GM19239 (cell line): ENCODE measurements at places on chromosomes 16 and 17.
A peak's percentile ranks its signal among the peaks of the same experiment; 100 is the strongest.

DNA sequence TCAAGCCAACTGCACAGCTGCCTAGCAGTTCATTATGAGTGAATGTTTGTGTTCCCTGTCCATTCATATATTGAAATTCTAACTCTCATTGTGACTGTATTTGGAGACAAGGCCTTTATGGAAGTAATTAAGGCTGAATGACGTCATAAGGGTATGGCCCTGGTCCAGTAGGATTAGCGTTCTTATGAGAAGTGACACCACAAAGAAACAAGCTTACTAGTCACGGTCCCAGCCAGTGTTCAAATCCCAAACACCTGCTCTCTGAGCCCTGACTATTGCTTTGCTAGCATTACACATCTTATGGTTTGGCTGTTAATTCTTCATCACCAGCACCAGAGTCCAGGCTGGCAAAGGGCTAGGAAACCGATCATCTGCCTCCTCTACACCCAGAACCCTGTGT lies 2.2 kb downstream of the ZNF668 start:
- DNase-seq, result no peak

- DNase-seq, result peak; percentile 49
These were observed 68.6 kb downstream of the HAPSTR1 start for GRCh38 chr16:9159839-9160550.

DNA sequence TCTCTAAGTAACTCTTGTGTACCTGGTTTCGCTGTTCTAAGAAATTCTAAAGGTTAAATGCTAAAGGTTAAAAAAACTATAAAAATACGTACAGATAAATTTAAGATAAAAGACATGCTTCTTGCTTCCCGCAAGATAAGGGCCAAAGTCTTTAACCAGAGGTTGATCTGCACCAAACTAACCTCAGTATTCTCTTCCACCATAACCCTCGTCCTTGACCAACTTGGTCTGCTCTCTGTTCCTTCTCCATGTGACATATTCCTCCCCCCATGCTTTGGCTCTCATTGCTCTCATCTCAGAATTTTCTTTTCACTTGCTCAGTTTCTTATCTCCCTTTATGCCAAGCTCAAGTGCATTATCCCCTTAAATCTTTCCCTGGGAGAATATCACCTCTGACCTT lies 330.5 kb upstream of the ZFHX3 start:
- no peak for DNase-seq

DNA sequence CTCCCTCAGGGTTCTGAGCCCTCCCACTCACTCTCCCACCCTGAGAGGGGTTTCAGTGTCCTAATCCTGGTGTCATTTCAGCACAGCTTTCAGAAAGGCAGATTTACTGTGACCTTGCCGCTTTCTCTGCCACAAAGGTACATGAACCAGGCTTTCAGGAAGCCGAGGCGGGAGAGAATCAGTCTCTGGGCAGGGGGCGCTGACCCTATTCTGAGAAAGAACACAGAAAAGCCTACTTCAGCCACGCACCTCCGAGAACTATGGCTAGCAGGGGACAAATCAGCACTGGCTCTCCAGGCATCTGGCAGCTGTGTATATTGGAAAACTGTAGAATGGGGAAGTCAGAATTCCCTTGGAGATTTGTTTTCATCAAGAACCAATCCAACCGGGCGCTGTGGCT lies 57.7 kb upstream of the BCAR1 start:
- DNase-seq, result no peak

- DNase-seq, result no peak
These were observed 1.6 kb upstream of the TBX21 start for GRCh38 chr17:47731396-47731795.

GRCh38 chr17:75832652-75833400 lies 11.4 kb downstream of the UNC13D start:
- DNase-seq, result no peak

DNA sequence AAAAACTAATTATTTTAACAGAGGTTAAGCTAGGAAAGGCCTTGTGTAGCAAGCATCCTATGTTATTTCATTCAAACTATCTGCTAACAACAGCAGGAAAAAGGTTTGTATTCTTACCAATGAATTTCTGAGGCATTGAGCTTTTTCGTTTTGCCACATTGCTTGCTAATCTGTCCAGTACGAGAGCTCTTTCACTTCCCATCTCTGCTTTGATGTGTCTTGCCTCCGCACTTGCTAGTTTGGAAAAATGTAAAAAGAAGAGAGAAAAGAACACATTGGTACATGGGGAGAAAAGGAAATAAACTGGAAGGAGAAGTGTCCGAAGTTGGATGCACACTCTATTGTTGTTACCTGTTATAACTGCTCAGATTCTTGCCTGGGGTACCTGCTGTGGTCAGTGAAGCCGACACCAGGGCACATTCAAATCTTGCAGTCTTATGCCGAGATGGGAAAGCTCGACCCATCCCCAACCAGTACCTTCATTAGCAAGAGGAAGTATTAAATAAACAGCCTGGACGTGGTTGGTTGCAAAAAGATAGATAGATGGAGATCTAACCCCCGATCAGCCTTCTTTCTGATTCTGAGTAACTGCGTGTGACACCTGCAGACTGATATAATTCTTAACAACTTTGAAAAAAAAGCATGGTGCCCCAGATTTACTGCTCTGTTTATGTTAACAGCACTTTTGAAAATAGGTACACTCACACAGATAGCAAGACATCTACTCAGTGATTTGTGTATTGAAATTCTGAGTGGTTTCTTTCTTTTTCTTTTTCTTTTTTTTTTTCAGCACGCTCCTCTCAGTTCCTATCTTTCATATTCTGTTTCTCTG lies 40.0 kb downstream of the GRB7 start:
- DNase-seq, result no peak

- DNase-seq, result no peak
These were observed 1.9 kb downstream of the SLC13A2 start for GRCh38 chr17:28475151-28475900.

DNA sequence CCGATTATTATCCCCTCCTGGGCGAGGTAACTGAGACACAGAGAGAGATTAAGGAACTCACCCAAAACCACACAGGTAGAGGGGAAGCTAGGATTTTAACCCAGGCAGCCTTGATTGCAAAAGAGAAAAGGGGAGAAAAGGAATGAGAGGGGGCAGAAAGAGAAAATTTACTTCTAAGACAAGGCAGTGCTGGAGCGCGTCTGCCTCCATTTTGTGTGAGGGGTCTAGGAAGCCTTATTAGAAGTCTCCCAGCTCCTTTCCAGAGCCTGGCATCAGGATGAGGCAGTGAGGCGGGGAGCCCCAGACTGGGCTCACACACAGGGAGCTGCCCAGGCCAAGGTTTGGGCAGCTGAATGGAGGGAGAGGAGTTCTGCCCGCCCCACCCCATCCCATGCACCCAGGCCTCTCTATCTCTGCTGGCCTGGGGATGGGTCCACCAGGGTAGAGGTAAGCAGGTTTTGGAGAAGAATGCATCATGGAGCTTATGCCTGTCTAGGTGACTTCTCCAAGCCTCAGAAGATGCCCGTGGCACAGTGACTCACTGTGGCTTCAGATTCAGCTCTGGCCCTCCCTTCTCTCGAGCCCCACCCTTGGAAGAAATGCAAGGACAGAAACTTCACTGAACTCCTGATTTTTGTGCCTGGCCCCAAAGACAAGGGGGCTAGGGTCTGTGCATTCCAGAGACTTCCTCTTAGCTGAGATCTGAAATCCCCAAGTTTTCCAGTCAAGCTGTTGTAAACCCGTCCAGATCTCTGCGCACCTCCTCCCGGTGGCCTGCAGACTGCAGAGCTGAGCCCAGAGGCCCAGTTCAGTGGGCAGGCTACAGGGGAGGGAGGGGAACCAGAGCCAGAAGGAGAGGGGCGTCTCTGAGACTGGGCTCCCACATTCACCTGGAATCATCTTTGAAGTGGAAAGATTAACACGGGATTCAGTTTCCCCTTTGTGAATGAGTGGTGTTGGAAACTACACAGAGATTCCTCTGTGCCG lies 95.1 kb upstream of the CDH5 start:
- DNase-seq, result no peak

DNA sequence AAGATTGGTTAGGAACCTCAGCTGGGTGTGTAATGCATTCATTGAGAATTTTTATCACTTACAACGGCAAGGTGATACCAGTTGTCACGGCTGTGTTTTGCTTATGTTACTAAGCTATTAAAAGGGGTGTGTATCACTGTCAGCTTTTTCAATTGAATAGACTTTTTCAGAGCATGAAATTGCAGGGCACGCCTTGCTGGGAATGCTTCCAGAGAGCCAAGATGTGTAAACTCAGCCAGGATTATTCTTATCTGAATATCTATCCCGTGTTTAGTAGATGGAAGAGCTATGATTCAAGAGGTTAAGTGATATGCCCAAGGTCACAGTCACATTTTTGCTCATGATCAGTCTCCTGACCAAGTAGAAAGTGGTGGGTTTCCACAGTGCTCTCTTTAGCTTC lies 6.6 kb upstream of the TEKT3 start:
- no peak for DNase-seq

DNA sequence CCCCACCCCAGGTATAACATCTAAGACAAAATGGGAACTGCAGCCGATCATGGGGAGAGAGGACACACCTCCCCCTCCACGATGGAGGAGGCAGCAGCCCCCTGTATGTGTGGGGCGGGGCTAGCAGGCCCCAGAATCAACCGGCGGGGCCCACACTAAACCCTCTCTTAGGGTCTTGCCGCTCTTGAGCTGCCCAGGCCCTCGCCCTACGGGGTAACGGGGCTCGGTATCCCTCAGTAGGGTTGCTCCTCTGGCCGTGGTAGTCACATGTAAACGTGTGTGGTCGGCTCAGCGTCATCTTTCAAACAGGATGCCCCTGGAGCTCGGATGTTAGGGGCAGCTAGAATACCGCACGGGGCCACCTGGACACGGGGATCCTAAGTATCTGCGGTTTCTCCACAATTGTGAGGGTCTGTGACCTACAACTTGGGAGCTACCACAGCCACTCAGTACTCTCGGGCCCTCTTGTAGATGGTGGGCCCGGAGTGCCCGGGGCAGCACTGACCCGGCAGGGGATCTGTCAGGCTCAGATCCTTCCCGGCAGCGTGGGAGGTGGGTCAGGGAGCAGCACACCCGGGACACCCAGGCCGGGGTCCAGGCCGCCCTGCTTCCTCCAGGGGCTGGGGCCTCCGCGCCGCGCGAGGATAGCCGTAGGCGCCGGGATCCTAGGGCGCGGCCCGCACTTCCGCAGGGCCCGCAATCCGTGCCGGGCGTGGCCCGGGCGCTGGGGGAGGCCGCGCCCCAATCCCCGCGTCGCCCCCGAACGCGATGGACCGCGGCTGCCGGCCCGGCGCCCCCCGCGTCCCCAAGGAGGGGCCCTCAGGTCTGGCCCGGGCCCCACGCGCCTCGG lies 781 bp downstream of the ARHGDIA start:
- peak; percentile 37 for DNase-seq

DNA sequence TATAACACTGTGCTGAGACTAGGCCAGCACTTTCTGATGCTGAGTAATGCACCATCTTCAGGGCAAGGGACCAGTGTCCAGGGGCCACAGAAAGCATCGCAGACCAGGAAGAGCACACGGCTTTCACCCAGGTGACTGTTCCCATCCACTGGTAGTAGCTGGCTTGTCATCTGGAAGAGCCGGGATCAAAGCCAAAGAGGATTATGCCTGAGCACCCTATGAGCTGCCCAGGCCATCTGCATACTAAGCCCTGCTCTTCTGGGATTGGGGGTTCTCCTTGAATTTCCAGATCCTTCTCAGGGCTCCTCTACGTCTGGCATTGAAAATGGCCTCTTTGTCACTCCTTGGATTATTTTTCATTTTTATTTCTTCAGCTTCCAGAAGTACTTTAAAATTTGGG lies 140.7 kb downstream of the IRX3 start:
- DNase-seq, result no peak

DNA sequence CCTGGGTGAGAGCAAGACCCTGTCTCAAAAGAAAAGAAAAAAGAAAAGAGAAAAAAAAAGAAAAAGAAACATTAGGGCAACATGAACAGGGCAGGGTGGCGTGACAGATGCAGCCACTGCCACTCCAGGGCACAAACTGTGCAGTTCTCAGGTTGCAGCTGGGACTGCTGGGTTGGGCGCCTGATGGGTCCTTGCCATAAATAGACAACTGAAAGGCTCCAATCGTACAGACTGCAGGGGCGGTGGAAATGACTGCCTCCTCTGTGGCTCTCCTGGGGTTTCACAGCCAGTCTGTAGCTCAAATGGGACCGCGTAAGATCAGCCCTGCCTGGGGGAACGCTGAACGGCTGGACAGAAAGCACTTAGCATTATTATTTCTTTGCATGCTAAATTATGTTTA lies 130.7 kb downstream of the CPPED1 start:
- no peak for DNase-seq

GRCh38 chr16:84460406-84461028 lies 43.9 kb downstream of the MEAK7 start:
- DNase-seq, result no peak

DNA sequence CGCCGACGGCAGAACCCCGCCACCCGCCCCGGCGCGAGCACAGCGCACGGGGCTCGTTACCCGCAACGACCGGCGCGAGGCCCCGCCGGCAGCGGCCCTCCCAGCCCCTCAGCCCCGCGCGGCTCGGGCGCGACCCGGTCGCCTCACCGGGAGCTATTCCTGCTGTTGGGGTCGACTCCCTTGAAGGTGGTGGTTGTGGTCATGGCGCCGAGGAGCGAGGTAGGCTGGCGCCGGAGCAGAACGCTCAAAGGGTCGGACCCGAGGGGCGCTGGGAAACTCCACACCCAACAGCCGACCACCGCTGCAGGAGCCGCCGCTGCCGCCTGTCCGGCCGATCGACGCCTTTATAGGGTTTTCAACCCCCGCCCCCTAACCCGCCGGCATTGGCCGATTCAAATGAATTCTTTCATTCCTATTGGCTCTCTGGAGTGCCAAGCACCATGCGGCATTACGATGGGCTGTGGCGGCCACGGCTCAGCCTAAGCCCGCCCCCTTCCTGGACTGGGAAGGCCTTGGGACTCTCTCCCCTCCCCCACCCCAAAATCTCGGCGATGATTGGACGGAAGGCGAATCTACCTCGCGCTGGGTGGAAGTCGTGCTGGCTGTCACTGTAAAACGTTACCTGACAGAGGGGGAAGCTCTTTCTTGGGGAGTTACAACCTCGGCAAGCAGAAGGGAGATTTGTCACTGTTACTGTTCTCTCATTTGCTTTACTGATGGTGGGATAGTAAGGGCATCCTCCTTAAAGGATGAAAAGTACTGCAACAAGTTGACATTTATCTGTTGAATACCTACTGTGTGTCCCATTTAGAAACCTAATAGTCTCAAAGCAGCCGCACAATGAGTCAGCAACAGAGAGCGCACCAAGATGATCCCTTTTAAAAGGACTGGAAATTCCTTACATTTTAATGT lies at the start of gene JPT1:
Gene JPT1, minus strand, starts transcription at position 318 of the 912 bp plus-strand sequence. Its CDS starts 115 bp downstream, at position 203.
- DNase-seq, result peak; percentile 96
